ENCODE measurements at places on chromosomes 12 and 14.

- peak; percentile 64 for DNase-seq
These were observed 11.9 kb downstream of the PTGDR start for GRCh38 chr14:52279408-52279807.

GRCh38 chr12:67661311-67662021 lies 12.9 kb downstream of the DYRK2 start:
- DNase-seq: peak; percentile 46

DNA sequence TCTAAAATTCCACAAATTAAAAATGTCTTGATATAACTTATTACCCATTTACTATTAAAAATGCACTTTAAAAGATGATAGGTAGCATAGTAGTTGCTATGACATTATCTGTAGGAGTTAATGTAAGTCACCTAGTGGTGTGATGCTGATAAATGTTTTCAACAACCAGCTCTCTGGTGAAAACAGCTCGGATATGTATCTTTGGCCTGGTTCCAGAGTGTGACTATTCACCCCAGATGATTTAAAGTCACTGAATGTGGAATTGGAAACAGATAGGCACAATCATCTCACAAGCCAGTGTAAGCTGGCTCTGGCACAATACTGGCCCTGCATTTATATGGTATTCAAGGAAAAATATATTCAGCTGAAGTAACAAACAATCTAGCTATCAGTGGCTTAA lies 9.2 kb upstream of the CCDC196 start:
- peak; percentile 37 for DNase-seq

- DNase-seq: no peak
These were observed 245.9 kb downstream of the FOXN3 start for GRCh38 chr14:89171168-89171567.

DNA sequence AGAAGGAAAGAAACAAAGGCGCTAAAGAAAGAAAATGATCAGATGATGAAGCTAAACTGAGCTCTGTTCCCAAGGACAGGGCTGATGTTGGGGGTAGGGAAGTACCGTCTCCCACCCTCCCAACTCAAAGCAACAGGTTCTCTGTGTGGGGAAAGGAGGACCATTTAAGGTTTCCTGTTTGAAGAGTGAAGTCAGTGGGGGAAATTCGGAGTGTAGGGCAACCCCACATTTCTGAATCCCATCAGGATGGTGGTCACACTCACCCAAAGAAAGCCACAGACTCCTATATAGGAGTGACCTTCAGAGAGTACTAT lies 131.1 kb downstream of the KSR2 start:
- no peak for DNase-seq

DNA sequence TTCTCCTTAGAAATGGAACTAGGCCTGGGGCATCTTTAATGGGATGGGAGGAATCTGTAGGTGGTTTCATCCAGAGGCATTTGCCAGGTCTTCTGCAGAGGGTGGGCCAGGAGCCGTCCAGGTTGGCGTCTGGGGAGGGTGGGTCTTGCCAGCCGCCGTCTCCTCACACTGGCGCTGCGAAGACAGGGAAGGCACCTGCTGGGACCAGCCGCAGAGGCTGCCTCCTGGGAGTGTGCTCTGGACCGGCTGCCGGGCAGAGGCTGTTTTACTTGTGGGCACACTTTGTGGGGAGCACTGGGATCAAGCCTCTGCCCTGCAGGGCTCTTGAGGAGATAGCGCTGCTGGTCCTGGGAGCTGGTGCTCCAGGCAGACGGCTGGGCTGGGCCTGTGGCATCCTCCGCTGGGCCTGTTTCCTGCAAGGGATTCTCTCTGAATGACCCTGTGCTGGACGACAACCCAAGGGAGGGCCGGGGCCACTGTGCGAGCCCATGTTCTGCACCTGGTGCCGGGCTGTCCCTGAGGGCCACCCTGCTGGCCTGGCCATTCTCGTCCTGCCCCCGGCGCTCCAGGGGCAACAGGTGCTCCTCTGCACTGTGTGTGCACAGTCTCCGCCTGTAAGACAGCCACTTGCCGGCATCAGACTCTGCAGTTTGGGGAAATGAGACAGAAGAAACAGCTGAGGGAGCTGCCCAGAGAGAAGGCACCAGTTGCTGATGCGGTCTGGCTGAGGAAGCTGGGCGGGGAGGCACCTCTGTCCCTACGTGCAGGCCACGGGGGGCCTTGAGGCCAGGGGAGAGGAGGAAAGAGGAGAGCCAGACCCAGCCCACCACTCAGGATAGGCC lies 10.0 kb upstream of the TEX22 start:
- DNase-seq: no peak

GRCh38 chr14:95493503-95493902 lies 22.9 kb downstream of the SYNE3 start:
- no peak for DNase-seq

DNA sequence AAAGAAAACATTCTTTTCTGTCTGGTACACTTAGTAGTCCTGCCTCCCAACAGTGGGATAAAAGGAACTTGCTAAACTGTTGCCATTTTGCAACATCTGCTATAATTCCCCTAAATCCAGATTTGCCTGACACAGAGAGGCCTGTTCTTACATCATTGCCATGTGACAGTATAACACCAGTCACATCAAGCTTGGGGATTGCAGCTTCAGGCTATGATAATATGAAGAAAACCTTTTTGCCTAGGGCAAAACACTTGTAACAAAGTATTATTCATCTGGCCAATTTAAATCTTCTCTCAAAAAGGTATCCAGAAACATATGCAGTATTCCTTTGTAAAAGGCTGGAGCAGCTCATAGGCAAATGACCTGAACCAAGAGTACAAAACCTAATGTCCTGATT lies 80.9 kb upstream of the OTX2 start:
- DNase-seq: no peak

GRCh38 chr12:101877806-101878242 lies 444 bp downstream of the DRAM1 start:
- DNase-seq: peak; percentile 54

DNA sequence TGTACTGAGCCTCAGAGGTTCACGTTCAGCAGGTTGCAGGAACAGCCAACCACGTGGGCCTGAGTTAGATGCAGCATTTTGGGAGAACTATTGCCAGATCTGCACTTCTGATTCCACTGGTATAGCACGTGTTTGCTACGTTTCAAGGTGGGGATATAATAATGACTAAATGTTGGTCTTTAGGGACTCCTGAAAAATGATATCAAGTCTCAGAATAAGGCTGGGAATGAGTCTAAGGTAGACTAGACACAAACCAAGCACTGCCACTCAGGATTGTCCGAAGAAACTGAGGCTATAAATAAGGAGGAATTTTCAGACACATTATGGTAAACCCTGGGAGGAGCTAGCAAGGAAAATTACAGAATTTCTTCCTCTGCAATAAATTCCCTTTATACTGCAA lies 98.1 kb downstream of the ESR2 start:
- DNase-seq: no peak

All from Daoy (cell line).